ENCODE measurements at places on chromosomes 2 and 18.

- no peak for DNase-seq
These were observed 2.0 kb upstream of the CYP26B1 start for GRCh38 chr2:72149556-72150156.

GRCh38 chr2:12314127-12314760 lies 402.5 kb upstream of the TRIB2 start:
- DNase-seq, result no peak

DNA sequence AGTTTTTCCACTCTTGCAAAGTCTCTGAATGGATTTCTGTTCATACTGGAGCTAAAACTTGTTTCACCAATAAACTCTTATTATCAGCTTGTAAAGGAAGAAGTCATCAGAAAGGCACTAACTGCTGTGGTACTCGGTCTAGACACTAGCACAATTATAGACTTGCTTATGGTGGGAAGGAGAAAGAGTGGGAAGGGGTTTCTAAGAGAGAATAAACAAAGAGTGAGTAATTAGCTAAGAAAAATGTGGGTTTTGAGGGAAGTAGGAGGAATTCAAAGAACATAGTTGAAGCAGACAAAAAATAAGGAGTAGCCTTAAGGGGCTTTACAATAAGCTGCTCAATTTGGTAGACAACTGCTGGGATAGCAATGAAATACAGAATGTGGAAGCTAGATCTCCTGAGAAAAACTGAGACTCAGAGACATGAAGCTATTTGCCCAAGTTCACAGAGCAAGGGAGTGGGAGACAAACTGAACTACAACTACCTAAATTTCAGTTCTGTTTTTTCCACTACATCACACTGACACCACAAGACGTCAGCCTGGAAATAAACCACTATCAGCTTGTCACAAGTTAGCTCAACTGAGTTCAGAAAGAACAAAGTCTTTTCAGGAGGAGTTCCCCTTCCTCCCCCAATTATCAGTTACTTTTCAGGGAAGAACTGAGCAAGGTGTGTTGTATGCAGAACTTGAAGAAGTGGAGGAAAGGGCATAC lies 59.7 kb downstream of the MAP4K3 start:
- DNase-seq, result no peak

GRCh38 chr2:216289470-216289869 lies 82.8 kb downstream of the MARCHF4 start:
- DNase-seq, result no peak

GRCh38 chr18:68056936-68057335 lies 540.4 kb upstream of the DSEL start:
- no peak for DNase-seq

DNA sequence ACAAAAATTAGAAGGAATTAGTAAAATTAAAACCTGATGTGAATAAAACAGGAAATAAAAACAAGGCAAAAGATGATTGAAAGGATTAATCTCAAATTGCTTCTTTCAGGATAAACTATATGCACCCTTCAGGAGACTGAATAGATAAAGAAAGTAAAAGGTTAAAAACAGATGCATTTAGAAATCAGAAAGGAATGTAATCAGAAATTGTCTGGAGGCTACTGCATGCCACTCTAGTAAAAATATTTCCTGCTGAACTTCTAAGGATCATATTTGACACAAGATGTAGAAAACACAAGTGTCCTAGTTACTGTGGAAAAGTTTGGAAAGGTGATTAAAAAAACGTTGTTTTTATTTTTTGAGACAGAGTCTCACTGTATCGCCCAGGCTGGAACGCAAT lies 16.2 kb downstream of the CHCHD5 start:
- no peak for DNase-seq

GRCh38 chr18:22253676-22254075 lies 84.3 kb downstream of the GATA6 start:
- no peak for DNase-seq

- no peak for DNase-seq
These were observed 341.6 kb upstream of the VWC2L start for GRCh38 chr2:214069254-214069653.

DNA sequence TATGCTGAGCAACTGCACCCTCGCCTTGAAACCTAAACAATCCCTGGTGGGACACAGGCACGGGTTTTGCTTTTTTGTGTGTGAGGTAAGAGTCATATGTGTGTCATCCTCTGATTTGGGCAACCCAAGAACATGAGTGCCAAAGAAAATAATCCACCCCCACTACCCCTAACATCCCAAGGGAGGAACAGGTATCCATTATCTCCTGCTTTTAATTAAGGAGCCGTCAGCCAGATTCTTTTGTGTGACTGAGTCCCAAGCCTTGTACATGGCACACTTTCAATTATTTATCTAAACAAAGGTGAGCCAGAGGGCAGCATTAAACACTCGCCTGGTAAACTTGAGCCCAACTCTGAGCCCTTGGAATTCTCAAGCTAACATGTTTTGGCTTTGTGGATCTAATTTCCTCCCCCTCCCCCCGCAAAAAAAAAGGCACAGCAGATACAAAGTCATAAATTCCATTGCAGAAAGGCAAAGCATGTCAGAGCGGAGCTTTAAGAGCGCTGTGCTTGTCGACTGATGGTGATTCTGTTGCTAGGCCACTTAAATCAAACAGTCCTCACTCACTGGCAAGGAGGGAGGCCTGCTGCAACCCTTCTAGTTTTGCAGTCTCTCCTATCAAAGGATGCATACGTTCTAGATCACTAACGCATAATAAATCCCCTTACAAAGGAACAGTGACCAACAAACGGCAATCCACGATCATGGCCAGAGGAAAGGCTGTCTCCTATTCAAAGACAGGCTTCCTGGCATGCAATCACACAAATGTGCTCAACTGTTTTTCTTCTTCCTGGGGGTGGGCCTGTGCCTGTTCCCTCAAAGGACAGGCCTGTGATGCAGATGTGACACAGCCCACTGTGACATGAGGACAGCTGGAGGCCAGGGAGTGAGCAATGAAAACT lies 143.5 kb upstream of the LMAN1 start:
- no peak for DNase-seq

DNA sequence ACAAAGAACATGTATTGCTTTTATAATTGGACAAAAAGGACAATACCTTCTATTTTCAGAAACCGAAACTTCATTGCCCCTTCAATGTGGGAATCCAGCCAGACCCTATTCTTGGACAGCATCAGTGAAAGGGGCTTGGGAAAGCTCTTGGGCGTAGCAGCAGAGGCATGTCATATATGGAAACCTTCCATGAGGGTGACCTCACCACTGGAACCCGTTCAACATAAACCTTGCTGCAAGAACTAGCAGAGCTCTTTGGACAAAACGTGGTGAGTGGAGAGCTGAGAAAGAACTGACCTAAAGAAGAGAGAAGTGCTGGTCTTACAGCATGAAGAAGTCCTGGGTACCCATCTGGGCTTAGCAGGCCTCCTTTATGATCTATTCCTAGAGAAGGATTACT lies 22.7 kb upstream of the ACTG2 start:
- DNase-seq, result peak; percentile 3

DNA sequence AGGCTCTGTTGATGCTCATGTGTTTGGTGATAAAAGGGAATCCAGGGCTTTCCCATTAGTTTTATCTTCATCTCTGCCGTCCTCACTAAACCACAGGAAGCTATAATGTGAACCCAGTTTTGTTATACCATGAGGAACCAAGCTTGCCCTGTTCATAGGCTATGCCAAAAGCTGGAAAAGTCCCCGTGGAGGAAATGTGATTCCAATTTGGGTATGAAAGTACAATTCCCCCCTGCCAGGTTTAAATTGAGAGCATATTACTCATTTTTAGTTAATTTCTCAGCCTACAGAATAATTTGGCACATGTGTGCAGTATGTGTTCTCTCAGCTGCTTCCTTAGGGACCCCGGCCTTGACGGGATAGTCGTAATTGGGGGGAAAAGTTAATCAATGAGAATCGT lies 327.4 kb downstream of the RND3 start:
- no peak for DNase-seq

DNA sequence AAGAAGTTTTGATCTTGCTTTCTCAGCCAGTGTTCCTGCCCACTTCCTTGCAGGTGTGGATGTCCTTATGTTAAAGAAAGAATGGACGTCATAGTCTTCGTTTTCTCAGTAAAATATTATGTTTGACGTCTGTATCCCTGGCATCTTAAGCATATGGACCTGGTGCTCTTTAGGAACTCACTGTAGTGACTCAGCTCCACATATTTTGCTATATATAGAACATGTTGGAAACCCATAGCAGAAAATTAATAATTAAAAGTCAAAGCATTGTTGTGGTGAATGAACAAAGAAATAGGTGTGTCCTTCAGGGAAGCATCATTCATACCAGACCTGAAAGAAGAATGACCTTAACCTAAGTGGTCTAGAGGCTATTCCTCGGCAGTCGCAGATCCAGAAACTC lies 196.1 kb downstream of the MCFD2 start:
- no peak for DNase-seq

Data from NCI-H2029 (cell line).